ENCODE measurements at places on chromosomes 5 and 9. TPM values are rescaled to one million over a fixed set of nuclear protein-coding genes. Genes with fewer than 3 reads are reported as not detected.

The CER1 gene
- total RNA-seq: not detected

DNA sequence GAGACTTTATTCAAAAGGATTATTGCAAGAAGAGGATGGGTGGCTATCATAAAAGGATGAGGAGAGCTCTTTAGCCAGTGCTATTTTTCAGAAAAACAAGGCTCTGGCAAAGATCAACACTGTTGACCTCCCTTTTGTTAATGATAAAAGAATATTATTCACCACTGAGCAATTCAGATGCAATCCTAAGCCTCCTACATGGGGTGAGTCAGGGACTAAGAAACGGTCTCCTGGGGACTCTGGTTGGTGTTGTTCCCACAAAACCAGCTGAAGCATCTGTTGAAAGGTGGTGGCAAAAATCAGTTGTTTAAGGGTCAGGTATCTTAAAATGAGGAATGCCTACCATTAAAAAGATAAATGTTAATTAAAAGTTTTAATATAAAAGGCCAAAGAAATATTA lies 7.7 kb upstream of the GCNT1 start:
- DNase-seq: no peak

DNA sequence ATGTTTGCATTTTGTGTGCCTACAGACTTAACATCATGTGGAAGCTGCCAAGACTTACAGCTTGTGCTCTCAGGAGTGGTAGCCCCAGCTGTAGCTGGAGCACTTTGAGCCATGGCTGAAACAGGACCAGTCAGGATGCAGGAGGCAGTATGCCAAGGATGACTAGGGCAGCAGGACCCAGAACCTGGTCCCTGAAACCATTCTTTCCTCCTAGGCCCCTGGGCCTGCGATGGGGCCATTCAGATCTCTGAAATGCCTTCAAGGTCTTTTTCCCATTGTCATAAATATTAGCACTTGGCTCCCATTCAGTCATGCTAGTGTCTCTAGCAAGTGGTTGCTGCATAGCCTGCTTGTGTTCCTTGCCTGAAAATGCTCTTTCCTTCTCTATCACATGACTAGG lies 29.6 kb upstream of the VLDLR start:
- DNase-seq: no peak

The APBA1 gene
- total RNA-seq: 1.4 TPM

The NAIF1 gene
- total RNA-seq: 6.3 TPM

DNA sequence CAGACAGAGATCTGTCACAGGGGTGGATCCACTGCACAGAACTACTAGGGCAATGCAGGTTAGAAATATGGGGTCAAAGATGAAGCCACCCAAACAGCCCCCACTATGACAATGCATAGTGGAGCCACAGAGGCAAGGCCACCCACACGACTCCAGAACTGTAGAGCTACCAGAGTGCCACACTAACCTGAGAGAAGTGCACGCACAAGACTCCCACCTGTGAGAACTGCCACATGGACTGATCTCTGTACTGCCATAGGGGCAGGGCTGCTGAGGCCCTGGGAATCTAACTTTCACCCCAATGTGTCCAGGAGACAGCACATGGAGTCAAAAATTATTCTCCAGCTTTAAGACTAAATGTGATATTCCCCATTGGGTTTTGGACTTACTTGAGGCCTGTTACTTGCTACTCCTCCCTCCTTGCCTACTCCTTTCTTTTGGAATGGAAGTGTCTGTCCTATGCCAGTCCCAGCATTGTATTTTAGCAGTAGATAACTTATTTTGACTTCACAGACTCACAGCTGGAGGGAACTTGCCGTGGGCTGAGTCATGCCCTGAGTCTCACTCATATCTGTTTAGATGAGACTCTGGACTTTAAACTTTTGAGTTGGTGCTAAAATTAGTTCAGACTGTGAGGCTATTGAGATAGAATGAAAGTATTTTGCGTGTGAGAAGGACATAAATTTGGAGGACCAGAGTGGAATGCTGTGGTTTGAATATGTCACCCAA lies 853.3 kb downstream of the MAT2B start:
- DNase-seq: no peak

DNA sequence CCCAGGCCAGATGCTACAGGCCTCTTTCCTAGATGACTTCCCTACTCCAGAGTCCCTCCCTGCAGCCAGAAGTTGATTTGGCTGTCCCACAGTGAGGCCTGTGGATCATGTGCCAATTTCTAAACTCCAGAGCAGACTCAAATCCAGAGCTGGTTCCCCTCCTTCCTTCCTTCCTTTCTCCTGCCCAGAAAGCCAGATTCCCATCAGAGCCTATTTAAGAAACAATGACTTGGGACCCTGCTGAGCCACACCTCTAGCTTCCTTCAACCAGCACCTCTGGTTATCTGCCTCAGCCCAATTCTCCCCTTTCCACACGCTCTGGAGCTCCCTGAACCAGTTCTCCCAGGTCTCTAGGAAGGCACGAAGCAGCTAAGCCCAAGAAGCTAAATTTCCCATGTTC lies 7.2 kb downstream of the FAM219A start:
- no peak for DNase-seq

The SNX24 gene
- total RNA-seq: 11.9 TPM

DNA sequence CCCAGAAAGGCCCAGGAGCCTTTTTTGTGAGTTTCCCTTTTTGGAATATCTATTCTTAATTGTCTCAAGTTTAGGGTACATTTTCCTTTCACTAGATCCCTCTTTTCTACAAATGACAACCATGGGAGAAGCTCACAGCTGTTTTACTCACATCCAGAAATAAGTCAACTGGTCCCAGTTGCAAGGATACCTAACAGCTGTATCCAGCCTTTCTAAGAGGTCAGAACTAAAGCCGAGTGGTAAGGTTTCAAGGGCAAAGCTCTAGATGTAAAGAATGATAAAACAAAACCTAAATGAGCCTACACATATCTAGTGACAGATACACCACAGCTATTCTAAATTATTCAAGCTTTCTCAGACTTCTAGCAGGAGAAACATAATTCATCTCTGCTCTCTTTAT lies 4.4 kb downstream of the FGF10 start:
- no peak for DNase-seq

DNA sequence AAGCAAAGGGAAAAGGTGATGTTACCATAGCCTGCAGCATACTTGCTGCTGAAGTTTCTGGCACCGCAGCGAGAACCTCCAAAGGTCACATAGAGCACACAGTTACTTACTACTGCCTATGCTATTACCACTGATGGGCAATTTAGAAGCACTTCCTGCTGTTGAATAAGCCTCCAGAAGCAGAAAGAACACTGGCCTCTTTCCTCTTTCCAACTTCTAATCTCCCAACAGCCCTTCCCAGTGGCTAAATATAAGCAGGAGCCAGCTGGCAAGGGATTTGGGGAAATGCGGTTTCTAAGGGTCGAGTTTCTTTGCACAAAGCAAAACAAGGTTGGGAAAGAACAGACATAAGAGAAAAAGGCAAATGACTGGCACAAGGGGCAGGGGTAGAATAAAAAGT lies 669.2 kb upstream of the ACO1 start:
- no peak for DNase-seq

DNA sequence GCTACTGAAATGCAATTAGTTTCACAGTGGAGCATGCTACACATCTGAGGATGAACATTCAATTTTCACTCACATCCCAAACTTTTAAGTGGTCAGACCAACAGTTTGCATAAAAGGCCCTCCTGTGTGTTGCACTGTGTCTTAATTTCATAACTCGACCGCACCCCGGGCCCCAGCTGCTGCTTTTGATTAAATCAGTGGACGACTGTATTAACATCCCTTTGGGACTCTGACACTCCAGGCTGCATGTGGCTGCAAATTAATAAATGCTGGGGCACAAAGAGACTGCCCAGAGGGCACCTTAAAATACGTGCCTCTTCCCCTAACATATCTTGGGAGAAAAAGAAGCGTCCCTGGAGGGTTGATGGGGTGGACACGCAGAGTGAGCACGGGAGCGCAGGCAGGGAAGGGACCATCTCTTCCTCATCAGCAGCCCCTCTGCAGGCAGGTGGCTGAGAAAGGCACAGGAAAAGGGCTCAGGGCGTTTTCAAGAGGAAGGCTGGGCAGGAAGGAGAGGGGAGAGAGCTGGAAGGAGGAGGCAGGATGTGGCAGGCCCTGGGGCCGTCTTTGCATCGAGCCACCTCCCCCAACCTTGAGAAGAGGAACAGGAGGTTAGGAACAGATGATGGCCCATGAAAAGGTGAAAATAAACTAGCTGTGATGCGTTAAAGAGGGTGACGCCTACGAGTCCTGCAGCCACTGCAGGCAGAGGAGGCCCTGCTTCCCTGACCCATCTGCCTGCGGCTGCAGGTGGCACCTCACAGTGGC lies 18.6 kb downstream of the MED10 start:
- no peak for DNase-seq

The CAMK2A gene
- total RNA-seq: 118 TPM

DNA sequence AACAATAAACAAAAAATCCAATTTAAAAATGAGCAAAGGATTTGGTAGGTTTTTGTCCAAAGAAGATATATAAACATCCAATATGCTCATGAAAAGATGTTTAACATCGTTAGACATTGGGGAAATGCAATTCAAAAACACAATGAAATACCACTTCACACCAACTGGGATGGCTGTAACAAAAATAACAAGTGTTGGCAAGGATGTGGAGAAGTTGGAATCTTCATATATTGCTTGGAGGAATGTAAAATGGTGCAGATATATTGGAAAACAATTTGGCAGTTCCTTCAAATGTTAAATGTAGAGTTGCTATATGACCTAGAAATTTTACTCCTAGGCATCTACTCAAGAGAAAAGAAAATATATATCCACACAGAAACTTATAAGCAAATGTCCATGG lies 224.3 kb downstream of the AUH start:
- no peak for DNase-seq

DNA sequence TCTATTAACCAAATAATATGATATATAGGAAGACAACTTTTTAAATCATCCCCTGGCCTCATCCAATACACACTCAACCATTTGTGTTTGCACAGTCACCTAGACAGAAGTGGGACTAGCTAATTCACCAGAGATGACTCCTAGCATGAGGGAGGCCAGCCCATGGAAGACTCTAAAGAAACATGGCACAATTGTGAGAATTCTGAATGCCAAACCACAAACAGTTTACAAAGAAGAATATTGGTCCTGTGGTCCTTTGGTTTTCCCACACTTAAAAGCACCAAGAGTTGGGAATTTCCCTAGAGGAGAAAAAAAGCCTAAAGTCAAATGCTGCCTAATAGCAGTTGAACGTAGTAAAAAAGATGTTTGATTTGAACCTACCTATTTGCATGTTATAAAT lies 609.9 kb downstream of the ACTL7B start:
- DNase-seq: no peak

DNA sequence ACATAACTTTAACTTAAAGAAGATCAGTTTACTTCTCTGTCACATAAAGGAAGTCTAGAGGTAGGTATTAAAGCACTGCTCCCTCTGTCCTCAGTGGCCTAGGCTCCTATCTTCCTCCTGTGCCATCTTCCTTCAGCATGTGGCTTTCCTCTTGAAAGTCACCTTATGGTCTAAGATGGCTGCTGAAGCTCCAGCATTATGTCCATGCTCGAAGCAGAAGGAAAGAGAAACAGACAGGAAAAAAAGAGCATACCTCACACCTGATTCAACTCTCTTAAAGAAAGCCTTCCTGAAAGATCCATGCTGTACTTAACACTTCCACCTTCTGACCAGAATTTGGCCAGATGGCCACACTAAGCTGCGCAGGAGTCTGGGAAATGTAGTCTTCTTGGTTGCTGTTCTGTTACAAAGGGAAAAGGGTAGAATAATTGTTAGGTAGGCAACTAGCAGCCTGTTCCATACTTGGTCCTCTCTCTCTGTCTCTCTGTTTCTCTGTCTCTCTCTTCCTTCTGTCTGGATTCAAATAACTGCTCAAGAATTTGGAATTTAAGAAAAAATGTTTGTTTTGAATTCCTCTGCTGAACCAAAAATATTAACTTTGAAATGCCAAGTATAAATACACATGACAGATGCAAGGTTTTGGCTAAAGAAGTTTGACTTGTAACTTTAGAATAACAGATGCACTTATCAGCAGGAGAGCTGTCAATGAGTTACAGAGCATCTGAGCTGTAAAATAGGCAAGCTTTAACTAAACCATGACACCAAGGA lies 16.0 kb downstream of the TMEM174 start:
- no peak for DNase-seq

DNA sequence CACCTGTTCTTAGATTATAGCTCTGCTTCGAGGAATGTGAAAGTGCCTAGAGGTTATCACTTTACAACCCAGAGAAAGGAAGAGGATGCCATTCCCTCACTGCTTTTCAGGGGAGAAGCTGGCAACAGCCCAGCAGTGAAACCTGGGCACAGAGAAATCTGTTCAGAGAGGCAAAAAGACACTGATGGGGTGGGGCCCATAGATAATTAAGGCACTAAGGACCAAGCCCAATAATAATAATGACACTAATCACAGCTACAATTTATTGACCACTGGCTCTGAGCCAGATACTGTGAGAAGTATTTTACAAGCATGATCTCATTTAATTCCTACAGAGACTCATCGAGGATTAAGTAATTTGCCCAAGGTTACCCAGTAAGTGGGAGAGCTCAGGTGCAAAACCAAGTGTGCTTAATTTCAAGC lies 168.3 kb downstream of the PIK3R1 start:
- no peak for DNase-seq
